ENCODE measurements at places on chromosomes 5 and 9. TPM values are rescaled to one million over a fixed set of nuclear protein-coding genes. Genes with fewer than 3 reads are reported as not detected.

The ZNF483 gene
- total RNA-seq = 21.2 TPM

The TSSK1B gene
- not detected for total RNA-seq

DNA sequence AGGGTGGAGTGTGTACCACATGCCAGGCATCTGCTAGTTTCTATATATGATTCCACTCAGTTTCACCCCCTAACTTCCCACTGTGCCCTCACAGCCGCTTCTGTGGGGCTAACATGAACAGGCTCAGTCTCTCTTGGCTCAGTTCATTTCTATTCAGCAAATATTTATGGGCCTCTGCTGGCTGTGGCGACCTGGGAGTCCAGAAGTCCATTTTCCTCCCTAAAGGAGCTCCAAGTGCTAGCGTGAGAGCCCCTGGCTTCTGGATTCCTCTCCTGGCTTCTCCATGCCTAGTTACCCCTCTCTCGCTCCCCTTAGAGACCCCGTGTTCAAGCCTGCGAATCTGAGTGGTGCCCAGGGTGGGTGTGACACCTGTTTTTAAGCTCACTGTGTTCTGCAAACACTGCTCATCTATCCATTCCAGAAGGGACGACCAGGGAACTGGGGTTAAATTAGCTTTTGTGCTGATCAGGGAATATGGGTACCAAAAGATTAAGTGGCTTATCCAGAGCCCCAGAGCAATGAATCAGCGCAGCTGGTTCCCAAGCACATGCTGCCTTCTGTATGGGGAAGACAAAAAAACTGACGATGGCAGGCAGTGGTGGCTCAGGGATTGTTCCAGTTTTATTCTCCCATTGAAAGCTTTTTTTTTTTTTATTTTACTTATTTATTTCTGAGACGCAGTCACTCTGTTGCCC, 57.6 kb downstream of the HMCN2 start:
- H3K4me1 ChIP-seq = peaks cover 2% of the 10 kb centered on the region
- peaks cover 74% of the 10 kb centered on the region for H3K27me3 ChIP-seq
- no peak overlapping the region for H3K27ac ChIP-seq
- DNase-seq = no peak

- peaks cover 35% of the 10 kb centered on the region for H3K4me1 ChIP-seq
- peaks cover 3% of the 10 kb centered on the region for H3K36me3 ChIP-seq
- peak overlapping the region; percentile 52 for H3K4me3 ChIP-seq
- no peaks in the 10 kb centered on the region for H3K27me3 ChIP-seq
These were observed 83.8 kb downstream of the PRRT1B start for GRCh38 chr9:131629226-131629500.

GRCh38 chr9:69076550-69076949, 41.0 kb downstream of the FXN start:
- H3K36me3 ChIP-seq = peaks cover 5% of the 10 kb centered on the region
- peaks cover 2% of the 10 kb centered on the region for H3K4me1 ChIP-seq
- H3K4me3 ChIP-seq = no peak overlapping the region
- H3K27ac ChIP-seq = no peak overlapping the region
- DNase-seq = no peak

DNA sequence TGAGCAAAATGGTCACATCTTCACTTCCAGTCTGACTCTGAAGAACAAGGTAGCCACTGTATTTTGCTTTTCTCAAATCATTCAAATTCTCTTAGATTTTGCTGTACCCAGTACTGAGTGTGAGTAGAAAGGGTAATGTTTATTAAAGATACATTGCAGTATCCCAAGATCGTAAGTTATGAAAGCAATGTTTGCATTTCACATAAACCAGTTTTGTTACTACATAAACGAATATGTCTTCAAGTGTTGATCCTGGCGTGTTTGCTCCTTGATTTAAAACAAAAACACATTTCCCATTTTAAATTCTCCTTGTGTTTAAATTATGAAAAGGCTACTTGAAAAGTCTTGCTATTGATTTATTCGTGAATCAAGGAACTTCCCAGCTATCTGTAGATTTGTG, 22.0 kb downstream of the SNX30 start:
- DNase-seq = no peak
- peaks cover 4% of the 10 kb centered on the region for H3K36me3 ChIP-seq
- H3K4me1 ChIP-seq = peaks cover 38% of the 10 kb centered on the region
- H3K27ac ChIP-seq = no peak overlapping the region
- no peak overlapping the region for H3K4me3 ChIP-seq
- no peaks in the 10 kb centered on the region for H3K27me3 ChIP-seq
